ENCODE measurements at places on chromosomes 13 and 19.

DNA sequence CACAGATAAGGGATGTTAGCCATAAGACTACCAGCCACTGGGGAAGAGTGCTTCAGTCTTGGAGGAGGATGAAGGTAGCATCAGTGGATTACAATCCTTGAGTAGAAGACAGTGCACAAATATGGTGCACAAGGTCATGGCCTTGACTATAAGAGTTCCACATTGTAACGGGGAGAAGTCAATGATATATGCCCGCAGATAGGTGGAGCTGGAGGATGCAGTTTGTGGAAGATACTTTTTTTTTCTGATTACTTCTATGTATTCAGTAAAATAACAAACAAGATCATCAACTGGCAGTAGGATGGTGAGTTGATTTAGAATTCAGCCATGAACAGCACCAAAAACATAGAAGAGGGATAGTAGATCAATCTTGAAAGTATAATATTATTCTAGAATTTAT, 926.8 kb upstream of the MIR17HG start:
- peak; percentile 13 for DNase-seq

- DNase-seq = no peak
These were observed 8.7 kb downstream of the SIRT2 start for GRCh38 chr19:38890686-38891085.

DNA sequence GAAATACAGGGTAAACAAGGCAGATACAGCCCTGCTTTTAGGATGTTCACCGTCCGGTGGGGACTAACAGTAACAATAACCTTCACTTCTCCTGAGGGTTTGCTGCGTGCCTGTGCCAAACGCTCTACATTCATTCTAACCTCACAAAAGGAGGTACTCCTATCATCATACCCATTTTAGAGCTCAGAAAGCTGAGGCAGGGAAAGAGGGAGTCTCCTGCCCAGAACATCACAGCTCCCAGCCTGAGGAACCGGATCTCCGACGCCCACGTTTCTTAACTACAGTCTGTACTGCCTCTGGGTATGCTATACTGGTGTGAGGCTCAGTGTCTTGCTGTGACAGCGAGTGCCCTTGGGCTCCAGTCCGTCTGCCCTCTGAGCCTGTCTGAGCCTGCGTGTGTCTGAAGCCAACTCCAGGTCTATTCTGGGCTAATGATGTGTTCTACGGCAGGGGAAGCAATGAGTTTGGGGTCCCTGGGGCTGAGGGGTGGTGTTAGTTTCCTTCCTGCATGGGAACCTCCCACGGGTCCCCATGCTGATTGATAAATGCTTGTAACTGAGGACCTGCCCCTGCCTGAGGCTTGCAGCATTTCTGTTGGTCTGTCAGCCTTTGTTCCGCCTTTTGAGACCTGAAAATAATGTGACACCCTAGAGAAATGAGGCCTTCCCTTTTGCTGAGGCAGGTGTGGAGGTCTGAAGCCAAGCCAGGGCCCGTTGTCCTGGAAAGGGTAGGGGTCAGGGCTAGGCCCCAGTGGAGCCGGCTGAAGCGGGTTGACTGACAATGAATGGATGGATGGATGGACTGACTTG, 4.9 kb downstream of the LIPE start:
- DNase-seq = no peak

- DNase-seq = no peak
These were observed 755.6 kb upstream of the MIR17HG start for GRCh38 chr13:90591927-90592268.
